Activated CD4-positive, alpha-beta T cell treated with anti-CD3 and anti-CD28 coated beads, Interleukin-2, amount 50 U/mL, for 48 hours (primary cell): ENCODE measurements at places on chromosomes 1 and 21.

- peak; percentile 68 for DNase-seq
These were observed 15.5 kb upstream of the CD247 start for GRCh38 chr1:167533851-167534300.

- no peak for DNase-seq
These were observed 99.5 kb upstream of the DUSP10 start for GRCh38 chr1:221841251-221841982.

- no peak for DNase-seq
These were observed 159.5 kb downstream of the LTN1 start for GRCh38 chr21:28833182-28833581.

- DNase-seq, result no peak
These were observed 149.7 kb downstream of the PEX14 start for GRCh38 chr1:10624256-10625050.

GRCh38 chr1:58979086-58979485, 195.2 kb upstream of the JUN start:
- DNase-seq, result no peak

DNA sequence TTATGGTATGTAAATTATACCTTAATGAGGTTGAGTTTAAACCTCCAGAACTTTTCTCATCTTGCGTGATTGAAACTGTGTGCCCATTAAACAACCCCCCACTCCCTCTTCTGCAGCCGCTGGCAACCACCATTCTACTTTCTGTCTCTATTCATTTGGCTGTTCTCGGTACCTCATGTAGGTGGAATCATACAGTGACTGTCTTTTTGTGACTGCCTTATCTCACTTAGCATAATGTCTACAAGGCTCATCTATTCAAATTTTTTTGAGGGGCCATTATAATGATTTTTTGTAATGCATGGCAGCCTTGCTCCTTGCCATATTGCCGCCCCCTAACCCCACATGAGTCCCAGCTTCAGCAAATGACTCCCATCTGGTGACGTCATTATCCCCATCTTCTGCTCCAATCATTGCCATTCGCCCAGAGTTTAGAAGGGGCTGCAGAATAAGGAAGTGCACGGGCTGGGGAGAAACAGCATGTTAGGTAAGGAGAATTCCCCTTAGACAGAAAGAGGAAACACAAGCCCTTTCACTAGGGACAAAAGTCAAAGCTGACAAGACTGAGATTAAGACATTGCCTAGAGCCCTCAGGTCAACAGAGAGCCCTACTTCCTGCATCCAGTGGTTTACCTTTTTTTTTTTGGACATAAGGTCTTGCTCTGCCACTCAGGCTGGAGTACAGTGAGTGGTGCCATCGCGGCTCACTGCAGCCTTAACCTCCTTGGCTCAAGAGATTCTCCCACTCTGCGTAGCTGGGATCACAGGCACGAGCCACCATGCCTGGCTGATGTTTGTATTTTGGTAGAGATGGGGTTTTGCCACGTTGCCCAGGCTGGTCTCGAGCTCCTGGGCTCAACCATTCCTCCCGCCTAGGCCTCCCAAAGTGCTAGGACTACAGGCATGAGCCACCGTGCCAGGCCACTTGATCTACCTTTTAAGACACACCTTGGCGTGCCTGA, 78.4 kb upstream of the ERRFI1 start:
- DNase-seq, result no peak

GRCh38 chr1:156874572-156875340, 14.1 kb downstream of the NTRK1 start:
- DNase-seq, result no peak

DNA sequence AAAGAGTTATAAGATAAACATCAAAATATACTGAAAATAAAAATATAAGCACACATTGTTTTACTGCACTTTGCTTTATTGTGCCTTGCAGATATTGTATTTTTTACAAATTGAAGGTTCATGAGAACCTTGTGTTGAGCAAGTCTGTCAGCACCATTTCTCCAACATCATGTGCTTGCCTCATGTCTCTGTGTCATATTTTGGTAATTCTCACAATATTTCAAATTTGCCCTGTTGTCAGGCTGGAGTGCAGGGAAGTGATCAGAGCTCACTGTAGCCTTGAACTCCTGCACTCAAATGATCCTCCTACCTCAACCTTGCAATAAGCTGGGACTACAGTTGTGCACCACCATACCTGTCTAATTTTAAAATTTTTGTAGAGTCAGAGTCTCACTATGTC, 21.3 kb upstream of the CNIH3 start:
- DNase-seq, result no peak

GRCh38 chr1:25469177-25469576, 38.5 kb downstream of the MACO1 start:
- no peak for DNase-seq

DNA sequence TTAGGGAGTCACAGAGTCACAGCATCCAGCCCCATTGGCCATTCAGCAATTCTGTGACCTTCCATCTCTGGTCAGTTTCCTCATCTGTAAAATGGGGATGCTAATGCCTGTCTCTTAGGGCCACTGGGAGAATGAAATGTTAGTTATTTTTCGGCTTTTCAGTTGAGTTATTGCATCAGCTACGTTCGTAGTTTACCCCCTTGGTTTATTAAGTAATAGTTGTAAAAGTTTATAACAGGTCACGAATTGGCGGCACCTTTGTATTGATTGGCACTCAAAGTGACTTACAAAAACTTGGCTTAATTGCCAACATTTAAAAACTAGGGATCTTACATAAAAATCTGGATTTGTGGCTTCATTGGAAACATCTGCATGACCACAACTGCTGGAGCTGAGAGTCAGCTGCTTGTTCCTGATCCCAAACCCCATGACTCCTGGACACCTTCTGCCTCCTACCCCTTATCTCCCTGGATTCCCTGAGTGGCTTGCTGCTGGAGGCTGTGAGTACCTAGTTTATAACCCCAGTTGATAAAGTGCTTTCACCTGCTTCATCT, 23.0 kb upstream of the SLC1A7 start:
- no peak for DNase-seq

DNA sequence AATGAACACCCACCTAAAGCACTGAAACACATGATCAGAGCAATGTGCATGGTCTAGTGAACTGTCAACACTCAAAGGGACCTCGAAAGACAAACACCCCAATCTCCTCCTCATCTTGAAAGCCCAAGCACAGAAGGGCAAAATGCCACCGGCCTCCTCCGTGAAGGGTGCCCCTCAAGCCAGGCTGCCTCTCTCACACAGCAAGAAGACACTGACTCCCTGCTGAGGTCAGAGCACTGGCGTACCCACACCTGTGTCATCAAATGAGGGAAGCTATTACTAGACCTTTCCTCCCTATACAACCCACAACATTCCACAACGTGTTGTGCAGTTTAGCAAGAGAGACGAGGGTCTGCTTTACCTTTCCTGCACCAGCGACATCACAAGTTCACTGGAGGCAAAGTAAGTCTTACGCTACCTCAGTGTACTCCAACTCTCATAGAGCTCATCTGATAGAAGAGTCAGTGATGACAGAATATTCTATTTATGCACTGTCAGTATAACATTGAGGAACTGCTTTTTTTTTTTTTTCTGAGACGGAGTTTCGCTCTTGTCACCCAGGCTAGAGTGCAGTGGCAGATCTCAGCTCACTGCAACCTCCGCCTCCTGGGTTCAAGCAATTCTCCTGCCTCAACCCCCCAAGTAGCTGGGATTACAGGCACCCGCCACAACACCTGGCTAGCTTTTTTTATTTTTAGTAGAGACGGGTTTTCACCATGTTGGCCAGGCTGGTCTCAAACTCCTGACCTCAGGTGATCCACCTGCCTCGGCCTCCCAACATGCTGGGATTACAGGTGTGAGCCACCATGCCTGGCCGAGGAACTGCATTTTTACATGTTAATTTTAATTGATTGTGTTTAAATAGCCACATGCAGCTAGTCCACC, 3.3 kb downstream of the SH3BP5L start:
- DNase-seq, result no peak

GRCh38 chr1:115112496-115113375, 23.4 kb upstream of the TSPAN2 start:
- DNase-seq, result peak; percentile 56

GRCh38 chr1:155591770-155592169, 18.2 kb upstream of the MSTO1 start:
- DNase-seq, result no peak
